ENCODE measurements at places on chromosomes 2 and 18. TPM values are rescaled to one million over a fixed set of nuclear protein-coding genes. Genes with fewer than 3 reads are reported as not detected.

The STK39 gene
- 20.1 TPM for total RNA-seq

The ABCG5 gene
- not detected for total RNA-seq

The ADRA2B gene
- total RNA-seq: not detected

The UGT1A8 gene
- not detected for total RNA-seq

The MRPL30 gene
- 25.6 TPM for total RNA-seq

The PCARE gene
- total RNA-seq: not detected

The OTOS gene
- not detected for total RNA-seq

The MEX3C gene
- 63.0 TPM for total RNA-seq

The DOK1 gene
- total RNA-seq: 9.2 TPM

The EVA1A gene
- total RNA-seq: 51.3 TPM

The PIEZO2 gene
- 23.2 TPM for total RNA-seq

The MC5R gene
- total RNA-seq: not detected

The CFC1 gene
- not detected for total RNA-seq

The CD28 gene
- total RNA-seq: not detected

The TGFA gene
- not detected for total RNA-seq

The CCNYL1 gene
- total RNA-seq: 13.1 TPM

The DCDC2C gene
- not detected for total RNA-seq

The DSC2 gene
- not detected for total RNA-seq

The TDRD15 gene
- not detected for total RNA-seq

Measured in placental pericyte (primary cell).